ENCODE measurements at places on chromosomes 2 and 18.

GRCh38 chr2:119820275-119820674 is 60.6 kb downstream of the PTPN4 start:
- no peak for DNase-seq

DNA sequence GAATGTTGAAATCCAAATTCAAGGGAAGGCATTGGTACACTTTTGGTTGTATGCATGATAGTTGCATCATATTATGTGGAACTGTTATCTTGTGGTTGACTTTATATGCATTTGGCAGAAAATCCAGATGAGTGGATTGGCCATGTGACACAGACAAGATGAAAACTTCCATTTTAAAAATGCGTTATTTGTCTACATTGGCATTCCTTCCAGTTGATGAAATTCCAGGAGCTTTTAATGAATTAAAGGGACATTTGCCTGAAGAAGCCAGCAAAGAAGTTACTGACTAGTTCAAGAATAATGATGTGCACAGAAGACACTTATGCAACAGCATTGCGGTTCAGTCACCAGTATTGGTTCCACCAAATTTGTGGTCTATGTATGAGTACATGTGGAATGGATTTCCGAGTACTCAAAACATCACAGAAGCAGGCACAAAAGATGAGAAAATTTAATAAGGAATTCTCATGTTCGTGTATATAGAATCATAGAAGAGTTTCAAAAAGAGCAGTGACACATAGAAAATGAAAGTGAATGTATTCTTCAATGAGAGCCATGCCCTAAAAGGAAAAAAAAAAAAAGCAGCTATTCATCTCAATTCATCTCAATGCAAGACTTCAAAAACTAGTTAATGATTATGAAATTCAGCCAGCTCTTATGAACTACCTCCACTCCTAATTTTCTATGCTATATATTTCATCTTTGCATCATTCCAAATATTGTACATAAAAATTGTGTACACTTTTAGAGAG is 232.1 kb downstream of the RBM43 start:
- DNase-seq, result peak; percentile 66

GRCh38 chr2:171348056-171348455 is 85.7 kb downstream of the METTL8 start:
- no peak for DNase-seq

GRCh38 chr2:27347641-27348040 is 8.9 kb downstream of the GTF3C2 start:
- no peak for DNase-seq

- peak; percentile 77 for DNase-seq
Measured at GRCh38 chr2:162118166-162119031, 33.6 kb downstream of the GCG start.

- no peak for DNase-seq
Measured at GRCh38 chr18:70469916-70470315, 181.1 kb downstream of the SOCS6 start.

- no peak for DNase-seq
Measured at GRCh38 chr18:6566338-6566911, 151.7 kb upstream of the L3MBTL4 start.

DNA sequence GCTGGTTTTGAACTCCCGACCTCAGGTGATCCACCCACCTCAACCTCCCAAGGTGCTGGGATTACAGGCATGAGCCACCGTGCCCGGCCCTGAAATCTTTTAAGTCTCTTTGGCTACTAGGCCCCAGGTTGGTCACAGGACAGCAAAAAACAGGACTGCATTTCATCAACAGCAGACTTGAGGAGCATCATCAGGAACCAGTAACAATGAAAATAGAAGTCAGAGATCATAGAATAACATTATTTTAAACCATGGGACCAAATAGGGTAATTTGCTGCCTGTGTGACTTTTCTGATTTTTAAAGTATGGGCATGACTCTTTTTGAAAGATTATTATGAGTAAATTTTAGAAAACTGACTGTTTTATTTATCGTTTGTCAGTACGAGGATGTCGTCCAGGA is 24.8 kb downstream of the PPP1CB start:
- no peak for DNase-seq

- DNase-seq, result no peak
Measured at GRCh38 chr2:177478029-177478428, 85.5 kb downstream of the AGPS start.

DNA sequence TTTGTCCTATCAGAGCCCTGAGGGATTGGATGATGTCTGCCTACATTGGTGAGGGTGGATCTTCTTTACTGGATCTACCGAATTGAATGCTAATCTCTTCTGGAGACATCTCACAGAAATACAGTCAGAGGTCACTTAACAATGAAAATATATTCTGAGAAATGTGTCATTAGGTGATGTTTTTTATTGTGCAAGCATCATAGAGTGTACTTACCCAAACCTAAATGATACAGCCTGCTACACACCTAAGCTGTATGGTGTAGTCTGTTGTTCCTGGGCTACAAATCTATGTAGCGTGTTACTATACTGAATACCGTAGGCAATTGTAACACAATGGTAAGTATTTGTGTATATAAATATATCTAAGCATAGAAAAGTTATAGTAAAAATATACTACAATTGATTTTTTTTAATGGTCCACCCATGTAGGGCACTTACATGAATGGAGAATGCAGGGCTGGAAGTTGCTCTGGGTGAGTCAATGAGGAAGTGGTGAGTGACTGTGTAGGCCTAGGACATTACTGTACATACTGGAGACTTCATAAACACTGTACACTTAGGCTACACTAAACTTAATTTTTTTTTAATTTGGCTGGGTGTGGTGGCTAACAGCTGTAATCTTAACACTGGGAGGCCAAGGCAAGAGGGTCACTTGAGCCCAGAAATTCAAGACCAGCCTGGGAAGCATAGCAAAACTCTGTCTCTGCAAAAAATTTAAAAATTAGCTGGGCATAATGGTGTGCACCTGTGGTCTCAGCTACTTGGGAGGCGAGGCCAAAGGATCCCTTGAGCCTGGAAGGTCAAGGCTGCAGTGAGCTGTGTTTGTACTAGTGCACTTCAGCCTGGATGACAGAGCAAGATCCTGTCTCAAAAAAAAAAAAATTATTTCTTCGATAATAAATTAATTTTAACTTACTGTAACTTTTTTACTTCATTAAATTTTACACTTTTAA is 226.3 kb upstream of the UBE2E3 start:
- DNase-seq, result no peak

Measured in osteoblast (primary cell).